ENCODE measurements at places on chromosomes 6 and 20. TPM values are rescaled to one million over a fixed set of nuclear protein-coding genes. Genes with fewer than 3 reads are reported as not detected.

Gene C6orf52
- total RNA-seq: not detected

Gene CALHM6
- 1.3 TPM for total RNA-seq

Gene ZNF337
- total RNA-seq: 23.0 TPM

Gene RAD21L1
- not detected for total RNA-seq

Gene SRSF12
- 0.19 TPM for total RNA-seq

Gene MLIP
- total RNA-seq: 1.1 TPM

Gene ZNF831
- not detected for total RNA-seq

Gene CST5
- not detected for total RNA-seq

Gene KCNQ2
- total RNA-seq: not detected

Gene SLPI
- not detected for total RNA-seq

Gene LY6G6F
- not detected for total RNA-seq

Gene BMP5
- not detected for total RNA-seq

Gene PLA2G7
- total RNA-seq: 0.16 TPM

Gene FHL5
- not detected for total RNA-seq

Gene NMBR
- 0.16 TPM for total RNA-seq

Gene KIF25
- total RNA-seq: 0.49 TPM

Gene SRXN1
- 30.1 TPM for total RNA-seq

Gene RSPH9
- 0.16 TPM for total RNA-seq

Gene SEMG1
- total RNA-seq: not detected

Gene KHDC1L
- total RNA-seq: not detected

Gene BAG2
- total RNA-seq: 1.6 TPM

Gene PNISR
- 30.1 TPM for total RNA-seq

Gene GUCA1A
- not detected for total RNA-seq

Gene PARD6B
- 0.82 TPM for total RNA-seq

Gene FAM184A
- total RNA-seq: 0.38 TPM

Gene SNX9
- total RNA-seq: 48.8 TPM

Gene TBX18
- total RNA-seq: 31.0 TPM

Gene FAM83B
- total RNA-seq: not detected

Gene HSPA12B
- 11.1 TPM for total RNA-seq

Gene EFCAB8
- under 0.01 TPM for total RNA-seq

Gene VARS1
- total RNA-seq: 40.8 TPM

Gene VWA7
- total RNA-seq: 0.38 TPM

Gene DNAAF9
- total RNA-seq: 20.0 TPM

Gene TRIM10
- total RNA-seq: not detected

Gene VSX1
- total RNA-seq: not detected

Gene RGS17
- 0.65 TPM for total RNA-seq

Gene GSTA3
- total RNA-seq: not detected

Gene HTR1B
- total RNA-seq: 6.9 TPM

Gene ARMH2
- total RNA-seq: not detected

Gene RPL10A
- total RNA-seq: 1,377 TPM

Gene BEND6
- total RNA-seq: 0.19 TPM

Gene TREML1
- not detected for total RNA-seq

Gene HRH3
- not detected for total RNA-seq

Gene SLC22A7
- total RNA-seq: not detected

Gene DEFB116
- not detected for total RNA-seq

Gene ZSCAN23
- total RNA-seq: 1.5 TPM
